ENCODE measurements at places on chromosomes 5 and 9. TPM values are rescaled to one million over a fixed set of nuclear protein-coding genes. Genes with fewer than 3 reads are reported as not detected.

Gene TRIM32
- 15.0 TPM for total RNA-seq

Gene NINJ1
- total RNA-seq: 34.6 TPM

Gene ORM2
- total RNA-seq: not detected

DNA sequence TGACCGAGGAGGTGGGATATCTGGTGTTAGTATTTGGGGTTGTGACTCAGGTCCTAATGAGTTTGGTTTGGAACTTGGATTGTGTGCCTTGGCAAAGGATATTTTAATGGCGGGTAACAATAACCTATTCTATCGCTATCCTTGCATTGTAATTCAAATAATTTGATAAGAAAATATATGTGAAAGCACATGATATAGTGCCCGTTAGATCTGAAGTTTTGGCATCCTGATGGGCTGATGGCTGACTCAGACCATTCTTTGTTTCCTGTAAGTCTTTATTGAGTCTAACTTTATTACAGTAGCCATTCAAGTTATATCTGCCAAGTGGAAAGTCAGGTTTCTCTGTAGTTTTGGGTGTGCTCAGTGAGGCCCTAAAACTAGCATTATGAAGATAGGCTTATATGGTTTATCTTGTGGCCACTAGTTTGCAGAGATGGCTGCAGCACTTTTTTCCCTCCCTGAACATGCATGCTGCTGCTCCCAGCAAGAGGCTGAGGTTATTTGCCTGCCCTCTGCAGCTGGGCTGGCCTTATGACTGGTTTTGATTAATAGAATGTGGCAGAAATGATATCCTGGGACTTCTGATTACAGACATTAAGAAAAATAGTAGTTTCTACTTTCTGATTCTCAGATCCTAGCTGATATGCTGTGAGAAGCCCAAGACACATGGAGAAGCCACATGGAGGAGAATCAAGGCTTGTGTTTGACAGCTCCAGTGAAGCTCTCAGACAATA is 46.6 kb downstream of the CFAP95 start:
- no peaks in the 10 kb centered on the region for H3K4me1 ChIP-seq
- no peak overlapping the region for H3K4me3 ChIP-seq
- no peak for DNase-seq
- H3K27me3 ChIP-seq: no peaks in the 10 kb centered on the region
- H3K27ac ChIP-seq: no peak overlapping the region
- H3K36me3 ChIP-seq: no peaks in the 10 kb centered on the region

GRCh38 chr9:113155911-113156588 is 5.2 kb downstream of the SLC31A2 start:
- no peaks in the 10 kb centered on the region for H3K36me3 ChIP-seq
- H3K27me3 ChIP-seq: peaks cover 8% of the 10 kb centered on the region
- DNase-seq: no peak
- no peak overlapping the region for H3K4me3 ChIP-seq
- H3K4me1 ChIP-seq: peaks cover 4% of the 10 kb centered on the region

- H3K27ac ChIP-seq: no peak overlapping the region
- peaks cover 20% of the 10 kb centered on the region for H3K27me3 ChIP-seq
- no peak for DNase-seq
- H3K4me3 ChIP-seq: peak overlapping the region; percentile 60
- no peaks in the 10 kb centered on the region for H3K4me1 ChIP-seq
Measured at GRCh38 chr9:120713257-120714087, 798 bp downstream of the MEGF9 start.

GRCh38 chr9:99093492-99093791 is 11.5 kb upstream of the TGFBR1 start:
- no peaks in the 10 kb centered on the region for H3K27me3 ChIP-seq
- no peak for DNase-seq
- no peaks in the 10 kb centered on the region for H3K36me3 ChIP-seq
- no peak overlapping the region for H3K4me3 ChIP-seq
- no peak overlapping the region for H3K27ac ChIP-seq
- no peaks in the 10 kb centered on the region for H3K4me1 ChIP-seq

DNA sequence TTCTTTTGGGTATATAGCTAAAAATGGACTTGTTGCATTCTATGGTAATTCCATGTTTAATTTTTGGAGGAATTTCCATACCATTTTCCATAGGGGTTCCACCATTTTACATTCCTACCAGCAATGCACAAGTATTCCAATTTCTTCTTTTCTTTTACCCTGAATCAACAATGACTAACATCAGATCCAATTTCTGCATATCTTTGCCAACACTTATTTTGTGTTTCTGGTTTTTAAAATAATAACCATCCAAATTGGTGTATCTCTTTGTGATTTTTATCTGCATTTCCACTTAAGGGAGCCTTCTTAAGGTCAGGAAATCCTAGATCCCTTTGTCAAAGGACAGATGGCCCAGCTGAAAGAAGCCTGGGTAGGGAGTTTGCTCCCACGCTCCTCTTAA is 29.5 kb upstream of the SMU1 start:
- no peaks in the 10 kb centered on the region for H3K27me3 ChIP-seq
- no peaks in the 10 kb centered on the region for H3K36me3 ChIP-seq
- H3K4me3 ChIP-seq: no peak overlapping the region
- no peak overlapping the region for H3K27ac ChIP-seq
- no peak for DNase-seq
- peaks cover 4% of the 10 kb centered on the region for H3K4me1 ChIP-seq

- no peaks in the 10 kb centered on the region for H3K36me3 ChIP-seq
- H3K27ac ChIP-seq: no peak overlapping the region
- no peak overlapping the region for H3K4me3 ChIP-seq
- no peak for DNase-seq
- peaks cover 12% of the 10 kb centered on the region for H3K4me1 ChIP-seq
Measured at GRCh38 chr5:107776506-107776905, 105.8 kb upstream of the EFNA5 start.

- DNase-seq: no peak
- peaks cover 20% of the 10 kb centered on the region for H3K27me3 ChIP-seq
- no peak overlapping the region for H3K4me3 ChIP-seq
- no peaks in the 10 kb centered on the region for H3K36me3 ChIP-seq
- H3K4me1 ChIP-seq: peaks cover 5% of the 10 kb centered on the region
- H3K27ac ChIP-seq: no peak overlapping the region
Measured at GRCh38 chr5:143397302-143398052, 6.0 kb downstream of the NR3C1 start.
